ENCODE measurements at places on chromosomes 2 and 18.
A peak's percentile ranks its signal among the peaks of the same experiment; 100 is the strongest.

DNA sequence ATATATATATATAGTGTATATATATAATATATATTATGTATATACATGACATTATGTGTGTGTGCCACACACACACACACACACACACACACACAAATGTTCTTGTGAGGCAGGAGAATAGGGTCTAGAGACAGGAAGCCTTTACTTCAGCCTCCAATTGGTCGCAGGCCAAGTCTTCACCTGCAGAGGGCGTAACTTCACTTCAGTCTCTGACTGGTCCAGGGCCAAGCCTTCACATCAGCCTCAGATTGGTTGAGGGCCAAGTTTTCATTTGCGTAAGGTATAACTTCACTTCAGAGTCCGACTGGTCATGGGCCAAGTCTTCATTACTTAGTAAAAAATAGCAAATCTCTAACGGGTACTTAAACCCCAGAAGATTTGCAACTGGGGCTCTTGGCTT lies 13.2 kb upstream of the SS18 start:
- DNase-seq, result no peak

- peak; percentile 44 for DNase-seq
Measured at GRCh38 chr2:26088038-26088643, 54.3 kb downstream of the RAB10 start.

DNA sequence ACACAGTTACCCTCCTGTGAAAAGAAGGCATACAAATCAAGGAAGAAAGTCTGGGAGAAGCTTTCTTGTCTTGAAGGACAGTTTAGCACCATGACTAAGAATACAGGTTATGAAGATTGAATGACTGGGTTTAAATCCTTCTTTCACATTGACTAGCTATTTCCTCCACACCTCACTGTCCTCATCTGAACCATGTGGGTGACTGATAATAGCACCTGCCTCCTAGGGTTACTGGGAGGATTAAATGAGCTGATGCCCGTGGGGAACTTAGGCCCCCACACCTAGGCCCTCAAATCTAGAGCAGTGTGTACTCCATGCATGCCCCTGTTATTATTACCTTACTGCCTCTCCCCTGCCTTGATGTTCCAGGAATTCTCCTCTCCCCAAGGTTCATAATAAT lies 202.9 kb downstream of the FBXO15 start:
- DNase-seq, result no peak

DNA sequence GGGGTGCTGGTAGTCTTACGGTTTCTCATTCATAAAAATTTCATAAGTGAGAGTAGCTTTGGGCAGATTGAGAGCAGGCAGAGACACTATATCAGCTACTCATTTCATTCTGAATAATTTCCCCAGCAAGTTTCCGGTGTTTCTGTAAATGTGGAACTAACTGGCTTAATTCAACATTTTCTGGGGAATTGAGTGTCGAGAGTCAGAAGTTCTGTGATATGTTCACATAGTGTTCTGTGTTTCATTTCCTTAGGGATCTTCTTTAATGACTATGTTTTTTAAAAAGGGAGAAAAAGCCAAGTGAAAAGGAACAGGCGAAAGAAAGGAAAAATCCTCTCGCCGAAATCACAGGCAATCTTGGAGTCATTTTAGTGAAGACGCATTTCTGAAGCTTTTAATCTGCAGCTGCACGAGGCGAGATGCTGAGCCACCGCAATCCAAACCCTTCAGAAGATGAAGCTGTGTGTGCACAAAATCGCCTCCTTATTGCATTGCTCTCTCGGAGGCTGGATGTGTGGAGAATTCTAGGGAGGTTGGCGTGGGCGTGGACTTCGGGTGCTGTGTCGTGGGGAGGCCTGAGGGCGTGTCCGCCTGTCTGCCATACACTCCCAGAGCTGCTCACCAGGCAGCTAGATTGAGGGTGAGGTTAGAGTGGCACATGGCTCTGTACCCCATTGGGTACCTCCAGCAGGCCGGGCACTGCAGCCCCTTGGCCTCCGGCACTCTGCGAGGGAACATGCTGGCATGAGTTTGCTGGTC lies 38.4 kb upstream of the HDAC4 start:
- no peak for DNase-seq

Data from cardiac muscle cell (in vitro differentiated cells and primary cell).